ENCODE measurements at places on chromosomes 13 and 19.

DNA sequence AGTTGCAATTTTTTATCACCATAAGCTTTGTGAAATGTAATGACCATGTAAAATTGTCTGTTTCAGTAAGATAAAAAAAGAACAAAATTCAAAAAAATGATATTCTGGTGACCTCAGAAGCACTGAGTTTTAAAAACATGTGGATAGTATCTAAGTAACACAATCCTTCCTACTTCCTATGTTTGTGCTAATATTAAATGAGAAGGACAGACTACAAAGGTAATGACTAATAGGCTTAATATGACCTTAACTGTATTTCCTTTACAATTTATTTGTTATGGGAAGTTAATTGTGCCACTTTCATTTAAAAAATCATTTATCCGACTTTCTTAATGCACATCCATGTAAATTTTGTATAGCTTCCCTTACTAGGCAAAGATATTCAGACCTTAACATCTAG lies 1030.4 kb upstream of the ATXN8OS start:
- no peak for DNase-seq

GRCh38 chr19:2511570-2511969 lies 35.6 kb downstream of the GADD45B start:
- DNase-seq: no peak

GRCh38 chr13:76016799-76017400 lies 380.8 kb downstream of the LMO7 start:
- DNase-seq: no peak

DNA sequence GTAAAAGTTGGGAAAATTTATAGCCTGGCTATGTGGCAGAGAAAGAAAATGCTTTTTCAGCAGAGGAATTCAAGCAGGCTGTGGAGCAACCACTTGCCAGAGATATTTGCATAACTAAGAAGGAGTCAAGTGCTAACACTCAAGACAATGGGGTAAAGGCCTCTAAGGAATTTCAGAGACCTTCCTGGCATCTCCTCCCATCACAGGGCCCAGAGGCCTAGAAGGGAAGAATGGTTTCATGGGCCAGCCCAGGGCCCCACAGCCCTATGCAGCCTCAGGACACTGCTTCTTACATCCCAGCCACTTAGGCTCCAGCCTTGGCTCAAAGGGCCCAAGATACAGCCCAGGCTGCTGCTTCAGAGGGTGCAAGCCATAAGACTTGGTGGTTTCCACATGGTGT lies 14.3 kb downstream of the SLC15A1 start:
- DNase-seq: no peak

DNA sequence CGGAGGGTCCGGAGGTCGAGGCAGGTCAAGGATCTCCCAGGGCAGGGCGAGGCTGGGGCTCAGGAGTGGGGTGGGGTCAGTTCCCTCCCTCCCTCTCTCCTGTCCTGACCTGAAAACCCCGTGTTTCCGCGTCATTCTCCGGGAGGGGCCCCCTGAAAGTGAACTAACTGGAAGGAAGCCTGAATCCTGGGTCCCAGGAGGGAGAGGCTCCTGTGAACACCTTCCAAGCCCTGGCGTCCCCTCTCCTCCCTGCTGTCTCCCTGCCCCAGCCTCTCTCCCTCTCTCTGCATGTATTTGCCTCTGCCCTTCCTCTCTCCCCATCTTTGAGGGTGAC lies 741 bp upstream of the CADM4 start:
- no peak for DNase-seq

DNA sequence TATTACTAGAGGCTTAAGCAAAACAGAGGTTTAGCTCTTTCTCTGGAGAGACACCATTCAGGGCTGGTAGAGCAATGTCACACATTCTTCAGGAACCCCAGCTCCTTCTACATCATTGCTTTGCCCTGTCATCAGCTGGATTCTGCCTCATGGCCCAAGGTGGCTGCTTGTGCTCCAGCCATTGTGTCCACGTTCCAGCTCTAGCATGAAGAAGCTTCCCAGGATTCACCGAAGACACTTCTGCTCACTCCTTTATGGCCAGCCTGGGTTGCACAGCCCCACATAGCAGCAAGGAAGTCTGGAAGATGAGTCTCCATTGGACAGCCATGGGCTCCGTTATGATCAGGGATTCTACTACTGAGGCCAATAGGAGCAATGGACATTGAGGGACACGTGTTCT lies 13.2 kb downstream of the PGLS start:
- DNase-seq: no peak
